ENCODE measurements at places on chromosomes 4 and X.

DNA sequence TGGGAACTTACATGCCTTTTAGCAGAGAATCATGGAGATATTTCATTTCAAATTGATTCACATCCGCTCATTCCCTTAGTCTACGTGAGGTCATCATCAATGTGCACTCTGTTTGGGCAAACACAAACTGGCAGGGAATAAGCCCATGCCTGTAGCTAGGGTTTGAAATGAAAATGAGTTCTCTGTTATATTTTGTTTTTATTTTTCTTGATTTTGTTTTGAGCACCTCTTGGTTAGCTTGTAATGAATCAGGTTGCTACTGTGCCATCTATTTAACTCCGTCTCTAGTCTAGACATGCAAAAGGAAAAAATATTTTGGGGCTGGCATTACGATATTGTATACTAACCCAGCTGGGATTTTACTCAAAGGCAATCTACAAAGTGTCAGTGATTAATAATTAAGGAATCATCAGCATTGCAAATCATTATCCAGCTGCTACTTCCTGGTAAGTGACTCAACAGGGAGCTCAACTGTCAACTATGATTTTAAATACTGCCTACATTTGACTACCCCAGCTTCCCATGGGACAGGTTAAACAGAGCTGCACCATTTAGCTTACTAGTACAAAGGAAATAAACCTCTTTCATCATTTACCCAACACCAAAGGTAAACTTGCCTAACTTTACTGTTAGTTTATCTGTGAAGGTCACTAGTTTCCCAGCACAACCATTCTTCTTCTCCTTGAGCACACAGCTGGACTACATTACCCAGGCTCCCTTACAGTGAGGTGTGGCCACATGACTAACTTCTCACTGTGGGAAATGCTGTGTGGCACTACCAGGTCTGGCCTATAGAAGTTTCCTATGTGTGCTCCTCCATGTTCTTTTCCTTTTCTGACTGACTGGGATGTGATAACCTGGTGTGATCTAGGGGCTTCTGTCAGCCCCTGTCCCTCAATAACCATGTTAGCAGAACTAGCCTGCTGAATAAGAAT, 21.2 kb upstream of the TRPC5OS start:
- no peak overlapping the region for H3K27ac ChIP-seq
- H3K4me3 ChIP-seq: no peak overlapping the region
- no peak for DNase-seq
- H3K4me1 ChIP-seq: no peaks in the 10 kb centered on the region
- no peaks in the 10 kb centered on the region for H3K27me3 ChIP-seq

GRCh38 chr4:48073567-48074103, 57.1 kb downstream of the NIPAL1 start:
- no peak for DNase-seq
- no peaks in the 10 kb centered on the region for H3K36me3 ChIP-seq
- no peak overlapping the region for H3K27ac ChIP-seq
- no peak overlapping the region for H3K4me3 ChIP-seq
- H3K27me3 ChIP-seq: no peaks in the 10 kb centered on the region

GRCh38 chr4:89753601-89754066, 83.3 kb downstream of the SNCA start:
- no peak overlapping the region for H3K27ac ChIP-seq
- H3K27me3 ChIP-seq: no peaks in the 10 kb centered on the region
- no peaks in the 10 kb centered on the region for H3K36me3 ChIP-seq
- DNase-seq: no peak
- no peaks in the 10 kb centered on the region for H3K4me1 ChIP-seq
- no peak overlapping the region for H3K4me3 ChIP-seq

DNA sequence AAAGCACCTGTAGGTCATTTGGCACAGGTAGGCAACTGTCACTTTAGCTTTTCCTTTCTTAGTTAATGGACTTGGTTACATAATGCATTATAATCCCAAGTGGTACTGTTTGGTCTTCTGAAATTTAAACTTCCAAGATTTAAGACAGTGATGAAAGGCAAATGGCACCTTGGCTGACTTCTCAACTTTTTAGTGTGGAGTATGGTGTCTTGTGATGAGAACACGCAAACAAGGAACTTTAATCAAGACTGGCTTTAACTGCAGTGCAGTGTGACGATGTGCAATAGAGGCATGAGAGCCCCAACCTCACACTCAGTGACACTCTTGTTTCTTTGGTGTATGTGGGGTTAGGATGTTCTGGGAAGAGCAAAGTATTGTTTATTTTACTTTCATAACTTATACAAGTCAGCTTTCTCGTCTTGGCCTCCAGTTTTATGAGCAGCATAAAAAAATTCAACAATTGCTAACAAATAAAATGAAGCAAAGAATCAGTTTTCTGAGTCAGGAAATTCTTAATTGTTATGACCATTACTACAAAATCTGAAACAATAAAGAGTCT, 171.9 kb downstream of the MAD2L1 start:
- no peaks in the 10 kb centered on the region for H3K27me3 ChIP-seq
- H3K36me3 ChIP-seq: no peaks in the 10 kb centered on the region
- H3K27ac ChIP-seq: no peak overlapping the region

DNA sequence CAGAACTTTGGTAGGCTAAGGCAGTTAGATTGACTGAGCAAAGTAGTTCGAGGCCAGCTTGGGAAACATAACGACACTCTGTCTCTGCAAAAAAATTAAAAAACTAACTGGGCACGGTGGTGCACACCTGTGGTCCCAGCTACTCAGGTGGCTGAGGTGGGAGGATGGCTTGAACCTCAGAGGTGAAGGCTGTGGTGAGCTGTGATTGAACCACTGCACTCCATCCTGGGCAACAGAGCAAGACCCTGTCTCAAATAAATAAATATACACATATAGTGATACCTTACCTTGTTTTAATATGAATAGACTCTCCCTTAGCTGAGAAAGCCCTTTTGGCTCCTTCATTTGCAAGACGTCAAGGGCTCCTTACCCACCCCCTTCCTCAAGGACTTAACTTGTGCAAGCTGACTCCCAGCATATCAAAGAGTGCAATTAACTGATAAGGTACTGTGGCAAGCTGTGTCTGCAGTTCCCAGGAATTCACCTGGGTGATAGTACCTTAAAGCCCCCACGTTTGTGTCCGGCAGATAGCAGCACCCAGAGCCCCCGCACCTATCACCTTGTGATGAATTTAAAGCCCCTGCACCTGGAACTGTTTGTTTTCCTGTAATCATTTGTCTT, 655.6 kb upstream of the GALNTL6 start:
- H3K27ac ChIP-seq: no peak overlapping the region
- no peak overlapping the region for H3K4me3 ChIP-seq
- no peaks in the 10 kb centered on the region for H3K4me1 ChIP-seq
- H3K27me3 ChIP-seq: no peaks in the 10 kb centered on the region
- no peak for DNase-seq
- H3K36me3 ChIP-seq: no peaks in the 10 kb centered on the region

GRCh38 chrX:19281256-19281655, 62.5 kb upstream of the PDHA1 start:
- no peak overlapping the region for H3K27ac ChIP-seq
- peaks cover under 1% of the 10 kb centered on the region for H3K27me3 ChIP-seq
- H3K36me3 ChIP-seq: no peaks in the 10 kb centered on the region
- no peak for DNase-seq
- H3K4me3 ChIP-seq: no peak overlapping the region
- H3K4me1 ChIP-seq: no peaks in the 10 kb centered on the region

- no peaks in the 10 kb centered on the region for H3K36me3 ChIP-seq
- H3K27ac ChIP-seq: no peak overlapping the region
- no peak for DNase-seq
- no peaks in the 10 kb centered on the region for H3K4me1 ChIP-seq
Observed at GRCh38 chr4:20273793-20274192, 22.1 kb downstream of the SLIT2 start.

DNA sequence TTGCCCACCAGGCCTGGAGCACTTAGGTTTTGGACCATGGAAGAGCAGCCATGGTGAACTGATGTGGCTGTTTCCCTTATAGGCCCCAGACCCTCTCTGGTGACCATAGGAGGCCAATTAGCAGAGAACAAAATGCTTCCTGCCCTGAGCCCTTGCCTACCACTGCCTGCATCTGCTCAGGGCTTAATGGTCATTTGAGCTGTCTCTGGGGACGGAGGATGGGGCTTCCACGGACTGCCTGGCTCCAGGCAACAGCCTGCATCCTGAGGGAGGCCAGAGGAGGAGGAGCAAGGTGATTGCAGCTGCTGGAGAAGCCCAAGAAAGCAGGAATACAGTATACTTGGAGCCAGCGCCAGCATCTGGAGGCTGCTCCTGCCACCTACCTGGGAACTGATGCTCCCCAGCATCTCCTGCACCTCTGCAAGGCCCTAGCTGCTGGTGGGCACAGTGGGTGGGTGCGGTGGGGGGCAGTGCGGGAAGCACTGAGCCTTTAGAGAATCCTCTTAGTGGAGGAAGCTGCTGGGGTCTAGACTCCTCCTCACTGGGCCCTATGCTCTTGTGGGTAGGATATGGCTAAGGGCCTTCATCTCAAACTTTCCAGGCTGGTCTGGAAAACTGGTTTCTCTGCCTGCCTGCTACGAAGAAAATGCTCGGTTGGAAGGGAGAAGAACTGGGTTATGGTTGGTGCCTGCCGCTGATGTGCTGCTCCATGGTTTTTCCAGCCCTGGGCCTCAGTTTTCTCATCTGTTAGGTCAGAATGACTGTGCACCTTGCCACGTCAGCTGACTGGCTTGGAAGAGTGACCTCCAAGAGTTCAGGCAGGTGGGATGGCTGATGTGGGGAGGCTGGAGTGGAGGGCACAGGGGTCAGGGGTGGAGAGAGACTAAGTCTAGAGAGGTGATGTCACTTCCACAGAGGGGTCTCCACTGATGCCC, 158.8 kb upstream of the PJA1 start:
- H3K4me1 ChIP-seq: no peaks in the 10 kb centered on the region
- no peak for DNase-seq
- H3K36me3 ChIP-seq: no peaks in the 10 kb centered on the region
- H3K27me3 ChIP-seq: peaks cover 6% of the 10 kb centered on the region

- DNase-seq: no peak
- H3K36me3 ChIP-seq: peaks cover 5% of the 10 kb centered on the region
- peak within 1 kb of the TSS; percentile 56 for H3K27ac ChIP-seq
- peaks cover 31% of the 10 kb centered on the region for H3K27me3 ChIP-seq
- peaks cover 3% of the 10 kb centered on the region for H3K4me1 ChIP-seq
- H3K4me3 ChIP-seq: peak within 1 kb of the TSS; percentile 83
Observed at GRCh38 chrX:102712216-102712966, at the start of gene GPRASP2. Gene GPRASP2 (plus strand): TSS chrX:102712448. CDS start chrX:102714870, 2,422 bp downstream.

GRCh38 chrX:152991123-152991522, 2.8 kb downstream of the PNMA5 start:
- peaks cover 10% of the 10 kb centered on the region for H3K4me1 ChIP-seq
- DNase-seq: no peak
- H3K4me3 ChIP-seq: no peak overlapping the region
- H3K27me3 ChIP-seq: no peaks in the 10 kb centered on the region
- H3K36me3 ChIP-seq: no peaks in the 10 kb centered on the region
- H3K27ac ChIP-seq: no peak overlapping the region

- no peak overlapping the region for H3K27ac ChIP-seq
- no peak overlapping the region for H3K4me3 ChIP-seq
- H3K27me3 ChIP-seq: peaks cover 10% of the 10 kb centered on the region
- no peak for DNase-seq
- no peaks in the 10 kb centered on the region for H3K36me3 ChIP-seq
- no peaks in the 10 kb centered on the region for H3K4me1 ChIP-seq
Observed at GRCh38 chr4:49002931-49003330, 16.9 kb downstream of the CWH43 start.

- DNase-seq: no peak
- H3K4me1 ChIP-seq: peaks cover 8% of the 10 kb centered on the region
- H3K27ac ChIP-seq: no peak overlapping the region
- no peaks in the 10 kb centered on the region for H3K27me3 ChIP-seq
- H3K36me3 ChIP-seq: no peaks in the 10 kb centered on the region
Observed at GRCh38 chr4:11843340-11843739, 414.6 kb upstream of the HS3ST1 start.

DNA sequence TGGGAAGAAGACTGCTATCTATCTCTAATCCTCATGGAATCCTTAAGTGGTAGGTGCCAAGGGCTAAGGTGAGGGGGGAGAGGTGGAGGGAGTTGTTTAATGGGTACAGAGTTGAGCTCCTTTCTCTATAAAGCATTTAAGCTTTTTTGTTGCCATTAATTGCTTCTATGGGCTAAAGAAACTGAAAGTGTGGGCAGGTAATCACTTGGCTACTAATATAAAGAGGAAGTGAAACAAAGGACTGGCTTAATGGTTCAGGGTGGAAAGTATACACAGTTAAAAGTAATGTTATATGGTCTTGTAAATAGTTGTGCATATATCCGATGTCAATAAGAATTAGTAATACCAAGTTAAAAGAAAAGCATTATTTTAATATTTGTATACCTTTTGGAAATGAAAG, 83.9 kb downstream of the POLA1 start:
- peaks cover 3% of the 10 kb centered on the region for H3K4me1 ChIP-seq
- H3K4me3 ChIP-seq: no peak overlapping the region
- no peaks in the 10 kb centered on the region for H3K27me3 ChIP-seq
- no peak for DNase-seq
- H3K36me3 ChIP-seq: peaks cover 8% of the 10 kb centered on the region

- DNase-seq: no peak
- H3K4me1 ChIP-seq: no peaks in the 10 kb centered on the region
- H3K36me3 ChIP-seq: peaks cover 3% of the 10 kb centered on the region
- no peak overlapping the region for H3K4me3 ChIP-seq
- H3K27me3 ChIP-seq: peaks cover 25% of the 10 kb centered on the region
Observed at GRCh38 chr4:1112174-1112820, 1.1 kb downstream of the RNF212 start.
